ENCODE measurements at places on chromosomes 2 and 18. TPM values are rescaled to one million over a fixed set of nuclear protein-coding genes. Genes with fewer than 3 reads are reported as not detected.
A peak's percentile ranks its signal among the peaks of the same experiment; 100 is the strongest.

DNA sequence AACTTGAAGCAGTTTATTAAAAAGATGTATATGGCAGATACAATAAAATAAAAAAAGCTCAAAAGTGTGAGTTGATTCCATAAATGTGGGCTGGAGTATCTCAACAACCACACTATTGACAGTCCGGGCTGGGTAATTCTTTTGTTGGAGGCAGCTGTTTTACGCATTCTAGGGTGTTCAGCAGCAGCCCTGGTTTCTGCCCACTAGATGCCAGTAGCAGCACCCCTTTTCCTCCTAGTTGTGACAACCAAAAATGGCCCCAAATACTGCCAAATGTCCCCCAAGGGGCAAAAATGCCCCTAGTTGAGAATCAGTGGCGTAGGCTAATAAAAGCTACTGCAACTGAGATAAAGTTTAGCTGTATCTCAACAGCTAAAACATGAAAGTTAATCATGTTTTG lies 44.8 kb downstream of the CHMP3 start:
- no peak for DNase-seq
- H3K27me3 ChIP-seq: no peaks in the 10 kb centered on the region
- no peak overlapping the region for H3K27ac ChIP-seq

The C2orf42 gene
- 11.0 TPM for total RNA-seq

The HTR2B gene
- not detected for total RNA-seq

GRCh38 chr2:140988597-140988996 lies 1142.2 kb downstream of the LRP1B start:
- H3K27ac ChIP-seq: no peak overlapping the region
- no peaks in the 10 kb centered on the region for H3K27me3 ChIP-seq
- DNase-seq: no peak
- no peaks in the 10 kb centered on the region for H3K4me1 ChIP-seq

- H3K36me3 ChIP-seq: no peaks in the 10 kb centered on the region
- peaks cover under 1% of the 10 kb centered on the region for H3K27me3 ChIP-seq
- peaks cover 5% of the 10 kb centered on the region for H3K4me1 ChIP-seq
- H3K27ac ChIP-seq: no peak overlapping the region
- H3K4me3 ChIP-seq: no peak overlapping the region
Measured at GRCh38 chr2:227877421-227878310, 6.2 kb downstream of the DAW1 start.

GRCh38 chr2:66885775-66886383 lies 451.0 kb downstream of the MEIS1 start:
- no peak overlapping the region for H3K4me3 ChIP-seq
- peaks cover 4% of the 10 kb centered on the region for H3K36me3 ChIP-seq
- H3K27me3 ChIP-seq: no peaks in the 10 kb centered on the region
- no peak for DNase-seq

DNA sequence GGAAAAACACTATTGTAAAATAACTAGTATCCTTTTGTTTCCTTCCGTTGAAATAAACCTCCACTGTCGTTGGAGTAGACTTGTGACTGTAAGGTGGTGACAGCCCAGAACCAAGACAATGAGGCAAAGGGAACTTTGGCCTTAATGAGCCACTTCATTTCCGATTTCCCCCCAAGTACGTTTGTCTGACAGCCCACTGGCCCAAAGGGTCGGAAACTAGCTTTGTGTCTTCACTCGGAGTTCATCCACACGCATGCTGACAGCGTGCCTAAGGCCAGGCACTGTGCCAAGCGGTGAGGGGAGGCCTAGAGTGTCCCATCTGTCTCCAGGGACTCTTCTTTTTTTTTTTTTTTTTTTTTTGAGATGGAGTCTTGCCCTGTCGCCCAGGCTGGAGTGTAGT lies 21.0 kb downstream of the HJURP start:
- H3K36me3 ChIP-seq: no peaks in the 10 kb centered on the region
- H3K4me3 ChIP-seq: no peak overlapping the region
- peaks cover 1% of the 10 kb centered on the region for H3K27me3 ChIP-seq
- H3K4me1 ChIP-seq: peaks cover 6% of the 10 kb centered on the region
- no peak for DNase-seq

The CFAP65 gene
- 1.1 TPM for total RNA-seq

The GPC1 gene
- 155 TPM for total RNA-seq

GRCh38 chr18:27772081-27772480 lies 404.8 kb downstream of the CDH2 start:
- no peaks in the 10 kb centered on the region for H3K36me3 ChIP-seq
- no peak overlapping the region for H3K27ac ChIP-seq
- H3K4me3 ChIP-seq: no peak overlapping the region
- H3K4me1 ChIP-seq: no peaks in the 10 kb centered on the region
- H3K27me3 ChIP-seq: no peaks in the 10 kb centered on the region
- DNase-seq: no peak

DNA sequence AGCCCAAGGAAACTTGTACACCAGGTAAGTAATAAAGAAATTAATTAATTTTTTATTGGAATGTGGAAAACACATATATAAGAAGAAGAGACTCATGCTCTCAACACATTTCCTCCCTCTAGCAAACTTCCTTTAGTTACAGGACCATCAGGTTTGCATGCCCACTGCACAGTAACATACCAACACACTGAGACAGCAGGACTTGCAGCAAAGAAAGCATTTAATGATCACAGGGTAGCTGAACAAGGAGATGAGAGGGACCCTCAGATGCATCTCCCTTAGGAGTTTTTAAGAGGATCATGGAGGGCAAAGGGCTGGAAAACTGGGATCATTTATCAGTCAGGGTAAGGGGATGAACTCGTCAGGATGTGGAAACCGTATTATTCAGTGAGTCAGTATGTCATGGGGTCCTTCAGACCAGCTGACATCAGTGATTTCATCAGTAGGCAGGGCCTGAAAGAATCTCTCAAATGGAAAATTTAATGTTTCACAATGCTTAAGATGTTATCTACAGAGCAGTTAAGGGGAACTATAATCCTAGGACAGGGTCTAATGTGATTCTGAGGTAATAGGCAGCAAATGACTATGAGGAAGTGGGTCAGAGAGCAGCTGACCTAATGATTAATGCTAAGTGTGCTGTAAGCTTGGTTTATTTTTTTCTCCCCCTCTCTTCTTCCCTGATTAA lies 193.8 kb upstream of the RND3 start:
- no peaks in the 10 kb centered on the region for H3K36me3 ChIP-seq
- no peak overlapping the region for H3K4me3 ChIP-seq
- no peaks in the 10 kb centered on the region for H3K27me3 ChIP-seq
- H3K4me1 ChIP-seq: no peaks in the 10 kb centered on the region
- no peak for DNase-seq

- no peak for DNase-seq
- H3K27me3 ChIP-seq: peaks cover 25% of the 10 kb centered on the region
- no peak overlapping the region for H3K27ac ChIP-seq
- peak overlapping the region; percentile 91 for H3K4me3 ChIP-seq
- H3K4me1 ChIP-seq: peaks cover 8% of the 10 kb centered on the region
- H3K36me3 ChIP-seq: no peaks in the 10 kb centered on the region
Measured at GRCh38 chr18:2848247-2849246, 1.7 kb downstream of the EMILIN2 start.

The AKAIN1 gene
- total RNA-seq: 14.1 TPM

DNA sequence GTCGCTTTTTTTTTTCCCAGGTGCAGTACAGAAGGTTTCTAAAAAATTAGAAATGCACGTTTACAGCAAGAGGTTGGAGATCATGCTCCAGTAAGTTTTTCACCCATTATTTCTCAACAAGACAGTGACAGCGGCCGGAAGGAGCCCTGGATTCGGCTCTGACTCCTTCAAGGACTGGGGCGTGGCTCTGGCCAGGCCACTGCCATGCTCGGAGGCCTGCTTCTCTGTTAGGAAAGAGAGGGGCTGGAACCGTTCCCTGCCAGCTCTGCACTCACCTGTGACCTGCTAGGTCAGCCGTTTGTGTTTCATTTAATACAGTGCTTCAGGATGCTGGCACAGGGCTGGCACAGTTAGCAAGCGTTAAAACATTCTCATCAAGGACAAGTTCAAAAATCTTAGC lies 6.7 kb upstream of the IAH1 start:
- no peak overlapping the region for H3K4me3 ChIP-seq
- H3K27me3 ChIP-seq: peaks cover 5% of the 10 kb centered on the region
- no peaks in the 10 kb centered on the region for H3K36me3 ChIP-seq

DNA sequence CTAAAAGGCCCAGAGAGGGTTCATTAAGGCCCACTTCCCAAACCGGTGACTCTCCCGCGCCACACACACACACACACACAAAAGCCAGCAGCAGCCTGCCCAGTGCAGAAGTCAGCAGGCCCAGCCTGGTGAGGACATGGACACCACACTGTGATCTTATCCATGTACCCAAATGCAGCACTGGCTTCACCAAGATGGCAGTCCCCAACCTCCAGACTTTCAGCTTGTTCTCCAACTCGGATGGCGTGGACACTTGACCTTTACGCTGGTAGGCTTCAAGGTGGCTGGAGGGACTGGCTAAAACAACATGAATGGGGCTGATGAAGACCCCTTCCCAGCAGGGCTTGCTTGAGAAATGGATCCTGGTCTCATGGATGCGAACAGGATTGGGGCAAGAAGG lies 50.4 kb downstream of the TNS1 start:
- no peak overlapping the region for H3K4me3 ChIP-seq
- peaks cover 11% of the 10 kb centered on the region for H3K27me3 ChIP-seq
- H3K27ac ChIP-seq: no peak overlapping the region
- H3K4me1 ChIP-seq: no peaks in the 10 kb centered on the region
- no peak for DNase-seq
- no peaks in the 10 kb centered on the region for H3K36me3 ChIP-seq

The SIX3 gene
- total RNA-seq: 0.86 TPM

The C2orf80 gene
- not detected for total RNA-seq

The TAF4B gene
- 1.4 TPM for total RNA-seq

DNA sequence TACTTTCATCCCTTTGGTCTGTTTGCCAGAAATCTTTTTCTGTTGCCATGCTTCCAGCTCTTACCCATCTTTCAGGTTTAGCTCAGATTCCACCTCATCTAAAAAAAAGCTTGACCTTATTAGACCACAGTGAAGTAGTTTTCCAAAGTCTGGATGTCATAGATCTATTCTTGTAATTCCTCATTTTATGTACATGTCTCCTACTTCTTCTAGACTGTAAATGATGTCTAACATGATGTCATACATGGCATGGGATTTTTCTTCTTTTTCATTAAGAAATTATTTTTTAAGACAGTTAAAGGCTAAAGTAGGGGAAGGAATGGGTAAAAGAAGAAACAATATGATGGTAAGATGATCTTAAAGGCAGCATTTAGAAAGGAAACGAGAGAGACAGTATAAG lies 11.3 kb downstream of the GLS start:
- no peak overlapping the region for H3K4me3 ChIP-seq
- no peak for DNase-seq
- no peaks in the 10 kb centered on the region for H3K27me3 ChIP-seq
- H3K27ac ChIP-seq: no peak overlapping the region

The OSR1 gene
- total RNA-seq: 0.42 TPM

- H3K36me3 ChIP-seq: no peaks in the 10 kb centered on the region
- peaks cover 2% of the 10 kb centered on the region for H3K4me1 ChIP-seq
- no peaks in the 10 kb centered on the region for H3K27me3 ChIP-seq
- H3K27ac ChIP-seq: no peak overlapping the region
- no peak overlapping the region for H3K4me3 ChIP-seq
Measured at GRCh38 chr2:32058130-32058529, 5.2 kb upstream of the SPAST start.

The CROCC2 gene
- total RNA-seq: not detected

The NTSR2 gene
- total RNA-seq: not detected

DNA sequence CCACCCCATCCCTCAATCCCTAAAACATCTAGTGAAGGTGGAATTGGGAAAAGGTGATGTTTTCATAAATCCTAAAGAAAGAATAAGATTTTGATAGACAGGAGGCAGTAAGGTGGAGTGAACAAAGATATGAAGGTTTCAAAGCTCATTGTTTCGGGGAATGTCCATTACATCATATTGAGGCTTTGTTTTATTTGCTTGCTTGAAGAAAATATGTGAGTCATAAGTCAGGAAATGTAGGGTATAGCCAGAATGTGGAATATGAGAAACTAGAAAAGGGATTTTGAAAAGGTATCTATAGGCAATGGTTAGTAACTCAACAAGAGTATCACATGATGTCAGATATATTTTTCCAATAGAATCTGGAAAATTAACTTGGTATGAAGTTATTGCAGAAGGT lies 1178.5 kb upstream of the ACVR2A start:
- DNase-seq: no peak
- no peak overlapping the region for H3K4me3 ChIP-seq
- no peaks in the 10 kb centered on the region for H3K36me3 ChIP-seq
- no peaks in the 10 kb centered on the region for H3K27me3 ChIP-seq
- H3K27ac ChIP-seq: no peak overlapping the region

The CPSF3 gene
- total RNA-seq: 33.3 TPM

- H3K27ac ChIP-seq: no peak overlapping the region
- H3K36me3 ChIP-seq: no peaks in the 10 kb centered on the region
- no peak for DNase-seq
- peaks cover 3% of the 10 kb centered on the region for H3K4me1 ChIP-seq
- no peak overlapping the region for H3K4me3 ChIP-seq
- no peaks in the 10 kb centered on the region for H3K27me3 ChIP-seq
Measured at GRCh38 chr2:191051825-191052778, 38.1 kb upstream of the STAT1 start.

GRCh38 chr2:45992741-45993475 lies 304.3 kb upstream of the EPAS1 start:
- H3K27ac ChIP-seq: no peak overlapping the region
- H3K4me1 ChIP-seq: no peaks in the 10 kb centered on the region
- H3K36me3 ChIP-seq: no peaks in the 10 kb centered on the region
- H3K27me3 ChIP-seq: peaks cover 2% of the 10 kb centered on the region
- no peak for DNase-seq

DNA sequence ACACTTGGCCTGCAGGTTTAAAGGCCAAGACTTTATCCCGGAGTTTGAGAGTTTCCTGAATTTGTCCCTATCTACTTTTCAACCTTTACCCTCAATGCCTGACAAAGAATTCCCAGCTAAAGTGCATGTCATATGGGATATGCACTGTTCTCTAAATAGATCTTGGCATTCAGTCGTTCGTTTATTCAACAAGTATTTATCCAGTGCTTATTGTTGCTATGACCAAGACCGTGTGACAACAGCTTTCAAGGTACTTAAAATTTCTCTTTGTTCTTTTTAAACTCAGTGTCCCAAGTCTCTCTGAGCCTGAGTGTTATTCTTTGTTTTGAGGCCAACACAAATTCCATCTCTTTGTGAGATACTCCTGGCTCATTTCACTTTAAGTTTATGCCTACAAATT lies 133.4 kb downstream of the RGPD3 start:
- H3K36me3 ChIP-seq: peaks cover 5% of the 10 kb centered on the region
- DNase-seq: no peak
- H3K4me1 ChIP-seq: no peaks in the 10 kb centered on the region
